ENCODE measurements at places on chromosomes 2 and 18. TPM values are rescaled to one million over a fixed set of nuclear protein-coding genes. Genes with fewer than 3 reads are reported as not detected.

The SFTPB gene
- total RNA-seq, result not detected

The SERPINB11 gene
- total RNA-seq, result not detected

The CRYGD gene
- total RNA-seq, result not detected

The FHL2 gene
- total RNA-seq, result 0.32 TPM

The CFC1 gene
- total RNA-seq, result not detected

The OR6B2 gene
- total RNA-seq, result not detected

The REV1 gene
- 72.5 TPM for total RNA-seq

Measured in naive thymus-derived CD4-positive, alpha-beta T cell (primary cell).